A673 (cell line): ENCODE measurements at places on chromosomes 2 and 18. TPM values are rescaled to one million over a fixed set of nuclear protein-coding genes. Genes with fewer than 3 reads are reported as not detected.

WDR54 gene
- total RNA-seq, result 41.1 and 51.1 TPM in 2 replicates

DNA sequence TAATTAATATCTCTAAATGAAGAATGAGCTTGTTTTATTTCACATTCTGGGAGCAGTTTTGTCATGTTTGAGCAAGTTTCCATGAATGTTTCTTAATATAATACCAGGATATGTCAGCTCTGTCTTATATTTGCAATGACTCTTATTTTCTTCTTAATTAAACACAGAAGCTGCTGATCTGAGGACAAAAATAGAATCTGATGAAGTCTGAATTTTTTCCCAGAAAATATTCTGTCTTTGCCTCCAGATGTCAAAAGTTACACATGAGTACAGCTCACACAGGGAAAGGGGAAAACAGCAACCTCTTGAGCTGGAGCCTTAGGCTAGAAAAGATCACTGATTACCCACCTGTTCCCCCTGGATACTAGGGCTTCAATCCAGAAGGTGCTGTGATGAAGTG, 606.6 kb upstream of the SYT4 start:
- H3K4me3 ChIP-seq, result no peak overlapping the region
- H3K4me1 ChIP-seq, result no peaks in the 10 kb centered on the region
- no peak for DNase-seq

MYO5B gene
- total RNA-seq, result 0.30 TPM in 1 of 2 replicates, not detected in the other

GRCh38 chr18:70683263-70683662, 394.4 kb downstream of the SOCS6 start:
- DNase-seq, result no peak
- no peak overlapping the region for H3K27ac ChIP-seq
- H3K36me3 ChIP-seq, result no peaks in the 10 kb centered on the region

ANTXR1 gene
- 160 and 181 TPM in 2 replicates for total RNA-seq

GRCh38 chr2:47631792-47632398, 151.1 kb upstream of the MSH6 start:
- H3K27me3 ChIP-seq, result no peaks in the 10 kb centered on the region
- no peaks in the 10 kb centered on the region for H3K4me1 ChIP-seq
- no peak overlapping the region for H3K4me3 ChIP-seq

PPP1R1C gene
- total RNA-seq, result 3.2 and 5.3 TPM in 2 replicates
